ENCODE measurements at places on chromosomes 7 and 10.

- no peak for DNase-seq
Measured at GRCh38 chr10:74049955-74050354, 52.0 kb downstream of the VCL start.

DNA sequence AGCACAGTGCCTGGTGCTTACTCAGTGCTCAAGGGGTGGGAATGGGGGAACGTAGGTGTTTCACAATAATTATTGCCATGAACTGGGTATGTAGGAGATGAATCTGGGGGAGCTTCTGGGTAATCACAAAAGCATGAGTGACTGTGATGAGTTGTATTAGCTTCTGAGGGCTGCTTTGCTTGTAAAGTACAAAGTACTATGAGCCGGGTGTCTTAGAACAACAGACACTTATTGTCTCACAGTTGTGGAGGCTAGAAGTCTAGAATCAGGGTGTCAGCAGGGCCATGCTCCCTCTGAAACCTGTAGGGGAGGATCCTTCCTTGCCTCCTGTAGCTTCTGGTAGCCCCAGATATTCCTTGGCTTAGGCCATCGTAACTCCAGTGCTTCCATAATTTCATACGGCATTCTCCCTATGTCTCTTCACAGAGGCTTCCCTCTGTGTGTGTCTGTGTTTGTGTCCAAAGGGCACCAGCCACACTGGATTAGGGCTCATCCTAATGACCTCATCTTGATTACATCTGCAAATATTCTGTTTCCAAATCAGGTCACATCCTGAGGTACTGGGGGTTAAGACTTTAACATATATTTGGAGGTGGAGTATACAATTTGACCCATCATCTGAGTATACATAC, 84.8 kb upstream of the AGBL3 start:
- DNase-seq: no peak

DNA sequence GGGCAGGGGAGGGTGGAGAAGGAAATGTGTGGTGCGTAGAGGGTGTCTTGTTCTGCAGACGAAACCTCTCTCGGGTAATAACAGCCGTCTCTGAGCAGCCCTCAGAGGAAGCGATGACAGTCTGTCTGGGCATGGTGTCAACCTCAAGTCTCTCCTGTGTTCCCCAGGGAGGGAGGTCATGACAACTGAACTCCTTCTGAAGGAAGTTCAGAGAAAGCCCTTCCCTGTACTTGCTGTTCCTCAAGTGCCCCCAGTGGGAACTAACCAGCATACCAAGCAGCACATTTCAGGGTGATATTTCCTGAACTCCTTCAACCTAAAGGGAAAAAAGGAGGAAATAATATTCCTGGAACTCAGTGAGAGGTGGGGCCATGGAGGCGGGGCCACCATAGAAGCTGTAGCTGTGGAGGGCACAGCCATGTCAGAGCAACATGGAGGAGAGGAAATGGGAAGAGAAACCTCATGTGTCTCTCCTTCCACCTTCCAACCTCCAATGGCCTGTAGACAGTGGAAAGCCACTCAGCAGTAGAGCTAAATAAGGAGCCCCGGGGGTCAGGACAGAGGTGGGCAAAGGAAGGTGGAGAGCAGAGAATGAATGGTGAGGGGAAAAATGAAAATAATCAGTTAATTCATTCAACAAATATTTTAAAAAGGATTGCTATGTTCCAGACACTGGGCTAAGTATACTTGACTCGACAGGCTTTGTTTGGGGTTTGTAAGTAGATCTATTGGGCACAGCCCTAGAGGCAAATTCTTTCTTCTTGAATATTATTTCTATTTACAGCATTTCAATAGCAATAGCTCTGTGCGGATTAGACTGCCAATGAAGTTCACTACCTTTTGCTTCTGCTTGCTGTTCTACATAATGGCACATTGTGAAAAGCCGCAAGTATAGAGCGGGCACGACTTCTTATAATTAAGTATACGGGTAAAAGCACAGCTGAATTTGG, 61.0 kb upstream of the AOAH start:
- DNase-seq: peak; percentile 84

DNA sequence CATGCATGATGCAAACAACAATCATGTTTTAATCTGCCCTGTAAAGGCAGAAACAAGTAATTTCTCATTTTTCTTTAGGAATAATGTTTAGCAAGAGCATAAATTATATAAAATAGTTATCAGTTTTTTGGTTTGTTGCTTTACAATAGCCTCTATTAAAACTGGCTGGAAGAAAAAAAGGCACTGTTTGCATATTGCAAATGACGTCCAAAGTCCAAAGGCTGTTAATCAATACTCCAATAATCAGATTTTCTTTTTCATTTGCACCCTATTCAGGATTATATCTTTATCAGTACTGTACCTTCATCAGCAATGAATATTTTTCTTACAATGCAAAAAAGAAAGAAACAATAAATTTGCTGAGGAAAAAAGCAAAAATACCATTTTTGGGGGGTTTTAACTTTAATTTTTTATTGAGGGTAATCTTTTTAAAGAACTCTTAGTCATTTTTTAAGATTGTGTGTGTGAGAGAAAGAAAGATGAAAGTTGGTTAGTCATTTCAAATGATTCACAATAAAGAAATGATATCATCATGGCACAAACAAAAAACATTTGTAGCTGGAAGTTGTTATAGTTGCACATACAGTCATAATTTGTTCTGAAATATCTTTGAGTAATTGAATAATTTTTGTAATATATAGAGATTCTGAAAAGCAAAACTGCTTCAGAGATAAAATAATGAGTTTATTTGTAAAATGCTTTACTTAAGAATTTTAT, 44.4 kb upstream of the AKR1C2 start:
- DNase-seq: no peak

GRCh38 chr7:108090791-108091460, 39.2 kb downstream of the LAMB4 start:
- DNase-seq: no peak

DNA sequence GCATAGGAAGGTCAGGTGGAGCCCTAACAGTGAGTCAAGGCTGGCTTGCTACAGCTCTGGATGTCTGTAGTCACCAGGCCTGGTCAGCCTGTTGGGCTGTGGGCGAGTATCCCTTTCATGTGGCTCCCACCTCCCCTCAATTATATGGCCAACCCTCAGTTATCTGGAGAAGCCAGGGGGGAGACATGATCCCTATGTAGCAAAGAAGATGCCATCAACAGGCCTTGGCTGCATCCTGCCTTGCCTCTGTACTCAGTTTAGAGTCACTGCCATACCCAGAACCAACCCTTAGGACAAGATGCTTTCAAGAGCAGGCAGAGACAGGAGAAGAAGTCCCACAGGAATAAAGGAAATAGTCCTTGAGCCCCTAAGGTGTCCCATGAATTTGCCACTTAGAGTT, 763.9 kb downstream of the GRID1 start:
- DNase-seq: no peak

DNA sequence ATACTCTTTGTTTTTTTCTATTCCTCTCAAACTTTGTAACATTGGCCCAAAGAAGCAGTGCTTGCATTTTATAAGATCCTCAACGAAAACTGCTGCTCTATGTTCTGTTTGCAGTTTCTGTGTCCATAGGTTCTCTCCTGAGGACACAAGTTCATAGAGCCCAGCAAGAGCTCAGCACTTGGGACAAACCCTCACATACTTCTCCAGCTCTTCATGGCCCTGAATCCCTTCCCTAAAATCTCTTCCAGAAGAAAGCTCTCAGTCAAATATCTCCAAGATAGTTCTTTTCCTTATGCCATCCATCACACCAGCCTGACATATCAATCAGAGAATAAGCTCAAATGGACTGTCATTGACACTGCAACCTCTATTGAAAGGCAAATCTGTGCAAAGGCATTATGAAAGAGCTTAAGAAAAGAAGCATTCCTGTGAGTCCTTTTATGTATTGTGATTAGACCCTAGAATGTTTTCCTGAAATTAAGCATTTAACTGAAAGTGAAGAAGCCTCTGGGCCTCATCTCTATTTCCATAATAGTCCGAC, 405.5 kb downstream of the ANKRD7 start:
- DNase-seq: no peak

DNA sequence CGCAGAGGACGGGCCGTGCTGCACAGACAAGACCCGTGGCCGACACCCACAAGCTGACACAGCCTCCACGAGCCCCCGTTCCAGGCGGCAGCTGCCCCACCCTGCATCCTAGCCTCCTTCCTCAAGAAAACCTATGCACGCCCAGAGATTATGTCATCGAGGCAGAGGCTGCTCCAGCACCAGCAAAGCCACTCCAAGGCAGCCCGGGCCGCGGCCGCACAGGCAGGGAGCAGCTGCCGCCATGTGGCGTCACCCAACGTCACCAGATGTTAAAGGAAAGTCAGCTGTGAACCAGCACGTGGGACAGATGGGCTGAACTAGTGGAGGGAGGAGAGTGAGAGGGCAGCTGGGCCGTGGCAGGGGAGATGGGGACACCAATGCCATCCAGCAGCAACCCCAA, 59.8 kb downstream of the STK32C start:
- no peak for DNase-seq

- DNase-seq: no peak
Measured at GRCh38 chr7:158830211-158830723, 958 bp upstream of the ESYT2 start.

DNA sequence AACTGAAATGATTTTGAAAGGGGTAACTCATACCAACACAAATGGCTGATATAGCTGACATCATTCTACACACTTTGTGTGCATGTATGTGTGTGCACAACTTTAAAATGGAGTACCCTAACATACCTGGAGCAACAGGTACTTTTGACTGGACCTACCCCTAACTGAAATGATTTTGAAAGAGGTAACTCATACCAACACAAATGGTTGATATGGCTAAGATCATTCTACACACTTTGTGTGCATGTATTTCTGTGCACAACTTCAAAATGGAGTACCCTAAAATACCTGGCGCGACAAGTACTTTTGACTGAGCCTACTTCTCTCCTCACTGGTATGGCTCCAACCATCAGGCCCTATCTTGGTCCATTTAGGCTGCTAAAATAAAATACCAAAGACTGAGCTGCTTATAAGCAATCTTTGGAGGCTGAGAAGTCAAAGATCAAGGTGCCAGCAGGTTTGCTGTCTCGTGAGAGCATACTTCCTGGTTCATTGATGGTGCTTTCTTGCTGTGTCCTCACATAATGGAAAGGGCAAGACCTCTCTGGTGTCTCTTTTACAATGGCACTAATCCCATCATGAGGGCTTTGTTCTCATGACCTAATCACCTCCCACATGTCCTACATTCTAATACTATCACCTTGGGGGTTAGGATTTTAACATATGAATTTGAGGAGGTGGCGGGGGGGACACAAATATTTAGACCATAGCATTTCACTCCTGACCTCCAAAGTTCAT, 173.3 kb downstream of the CFTR start:
- DNase-seq: no peak

DNA sequence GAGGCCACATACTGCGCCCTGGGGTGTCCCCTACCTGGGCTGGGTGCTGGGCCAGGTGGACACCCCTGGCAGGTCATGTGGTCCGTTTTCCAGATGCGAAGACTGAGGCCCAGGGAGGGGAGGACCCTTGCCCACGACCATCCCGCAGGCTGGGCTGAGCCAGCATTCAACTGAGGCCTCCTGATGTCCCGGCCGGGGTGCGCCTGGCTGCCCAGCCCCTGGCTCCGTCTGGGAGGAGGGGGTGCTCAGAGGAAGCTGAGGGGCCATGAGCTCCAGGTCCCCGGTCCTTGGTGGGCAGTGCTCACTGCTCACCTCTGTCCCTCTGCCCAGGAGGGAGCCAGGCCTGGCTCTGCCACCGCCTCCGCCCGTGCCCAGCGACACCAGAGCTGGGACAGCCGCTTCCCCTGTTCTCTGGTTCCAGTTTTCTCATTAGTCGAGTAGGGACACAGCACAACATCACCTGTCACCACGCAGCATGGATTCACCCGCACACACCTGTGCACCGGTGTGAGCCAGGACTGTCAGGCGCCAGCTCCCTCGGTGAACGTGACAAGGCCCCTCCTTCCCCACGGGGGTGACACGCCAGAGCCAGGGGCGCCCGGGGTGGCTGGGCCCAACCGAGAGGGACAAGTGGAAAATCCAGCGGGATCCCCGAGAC, 139.7 kb downstream of the ELFN1 start:
- DNase-seq: no peak

- DNase-seq: no peak
Measured at GRCh38 chr10:71805776-71806703, 32.7 kb upstream of the VSIR start.

DNA sequence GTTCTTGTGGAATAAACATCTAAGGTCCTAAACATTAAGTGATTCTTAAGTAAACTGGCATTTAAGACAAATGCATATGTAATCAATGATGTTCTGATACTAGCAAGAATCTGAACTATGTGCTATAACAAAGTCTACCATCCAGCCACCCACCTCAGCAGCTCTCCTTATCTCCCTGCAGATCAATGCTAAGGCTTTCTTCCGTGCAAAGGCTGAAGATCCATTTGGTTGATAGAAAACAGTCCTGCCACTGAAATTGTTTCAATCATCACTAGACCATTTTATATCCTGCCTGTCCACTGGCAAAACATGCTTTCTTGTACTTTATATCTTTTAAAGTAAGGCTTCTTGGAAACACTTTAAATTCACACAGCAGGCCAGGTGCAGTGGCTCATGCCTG, 6.3 kb upstream of the SMKR1 start:
- no peak for DNase-seq

GRCh38 chr7:1447551-1448244, 11.6 kb downstream of the MICALL2 start:
- DNase-seq: no peak

- DNase-seq: no peak
Measured at GRCh38 chr10:19931894-19932590, 115.8 kb downstream of the PLXDC2 start.

GRCh38 chr7:113710310-113711096, 208.3 kb downstream of the PPP1R3A start:
- peak; percentile 40 for DNase-seq

DNA sequence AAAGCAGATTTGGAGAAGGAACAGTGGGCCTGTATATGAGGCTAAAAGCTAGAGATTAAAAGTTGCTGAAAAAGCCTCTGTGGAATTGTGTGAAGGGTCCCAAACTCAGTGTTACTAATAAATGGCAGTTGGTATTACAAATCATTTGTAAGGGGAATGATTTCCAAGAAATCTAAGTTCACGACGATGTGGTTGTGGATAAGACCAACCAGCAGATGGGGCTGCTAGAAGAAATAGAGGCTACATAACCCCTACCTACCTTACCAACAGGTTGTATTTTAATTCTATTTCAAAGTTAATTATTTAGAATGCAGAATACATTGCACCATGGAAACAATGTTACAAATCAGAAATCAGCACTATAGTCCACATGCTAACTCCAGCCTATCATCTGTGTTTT, 377.1 kb downstream of the HPSE2 start:
- no peak for DNase-seq

- no peak for DNase-seq
Measured at GRCh38 chr7:43763183-43763582, 4.7 kb downstream of the BLVRA start.

Measured in CD4-positive, alpha-beta memory T cell (primary cell).